ENCODE measurements at places on chromosomes 7 and 10. TPM values are rescaled to one million over a fixed set of nuclear protein-coding genes. Genes with fewer than 3 reads are reported as not detected.

Gene CLCN1
- 0.06 TPM for total RNA-seq

Gene MTURN
- 3.3 TPM for total RNA-seq

Gene MEOX2
- total RNA-seq: not detected

Gene TMEM140
- total RNA-seq: 1.7 TPM

Gene C10orf67
- total RNA-seq: 0.06 TPM

Gene PRSS58
- not detected for total RNA-seq

Gene MMRN2
- 0.91 TPM for total RNA-seq

Gene CFAP69
- total RNA-seq: 3.2 TPM

Gene MYL10
- total RNA-seq: not detected

Gene TAS2R41
- not detected for total RNA-seq

Gene GSTO2
- total RNA-seq: 2.2 TPM

Gene C7orf57
- 0.25 TPM for total RNA-seq

Gene AEBP1
- not detected for total RNA-seq

Gene PRR15
- 1.5 TPM for total RNA-seq

Gene SCIN
- 0.70 TPM for total RNA-seq

Gene CTTNBP2
- total RNA-seq: 0.41 TPM

Gene FIS1
- 139 TPM for total RNA-seq

Gene SPDYE1
- not detected for total RNA-seq

Gene GPR15LG
- total RNA-seq: not detected

Gene KLF14
- 0.05 TPM for total RNA-seq

Gene ADAM8
- total RNA-seq: 3.0 TPM

Gene TEX47
- not detected for total RNA-seq

Gene FKBP6
- not detected for total RNA-seq

Gene HEPACAM2
- not detected for total RNA-seq

Gene FAM180A
- not detected for total RNA-seq

Gene HKDC1
- 19.1 TPM for total RNA-seq

Gene PDE6C
- total RNA-seq: not detected

Gene SYT15
- total RNA-seq: 2.8 TPM

Gene TSPAN15
- total RNA-seq: 105 TPM

All from A549 treated with DMSO at 1 μM for 4 hours (cell line).